GOT3 (cell line): ENCODE measurements at places on chromosomes 2 and 18.

DNA sequence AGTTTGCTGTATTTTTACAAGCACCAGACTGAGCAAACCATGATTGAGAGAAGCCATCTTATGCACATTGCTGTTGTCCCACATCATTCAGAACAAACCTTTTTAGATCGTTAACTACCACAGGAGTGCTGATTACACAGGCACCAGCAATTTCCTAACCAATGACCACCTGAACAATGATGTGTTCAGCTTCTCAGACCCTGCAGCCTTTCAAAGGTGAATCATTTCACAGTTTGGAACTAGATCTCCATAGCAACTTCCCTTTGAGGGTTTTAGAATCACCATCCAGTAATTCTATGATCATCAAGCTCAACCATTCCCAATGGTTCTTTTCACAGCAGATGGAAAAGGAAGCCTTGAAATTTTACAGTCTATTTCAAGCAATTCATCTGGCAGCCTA is 71.4 kb downstream of the OLA1 start:
- no peak for DNase-seq

DNA sequence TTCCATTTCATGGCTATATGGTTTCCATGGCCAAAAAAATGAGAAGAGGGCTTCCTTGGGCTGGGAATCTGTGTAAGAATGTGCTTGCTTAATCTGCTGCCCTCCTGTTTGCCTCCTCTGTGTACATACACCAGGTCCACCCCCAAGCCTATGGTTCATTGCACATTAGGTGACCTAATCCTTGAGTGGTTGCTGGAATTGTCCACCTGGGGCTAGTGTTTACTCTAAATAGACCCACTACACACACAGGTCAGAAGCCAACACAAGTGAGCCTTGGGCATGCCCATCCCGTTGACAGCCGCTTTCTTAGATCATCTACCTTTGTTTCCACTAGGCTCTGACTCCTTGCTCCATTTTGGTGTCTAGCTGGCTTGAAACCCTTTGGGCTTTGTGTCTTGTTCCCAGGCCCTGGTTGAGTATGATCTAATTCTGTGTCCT is 59.2 kb upstream of the ATL2 start:
- no peak for DNase-seq

DNA sequence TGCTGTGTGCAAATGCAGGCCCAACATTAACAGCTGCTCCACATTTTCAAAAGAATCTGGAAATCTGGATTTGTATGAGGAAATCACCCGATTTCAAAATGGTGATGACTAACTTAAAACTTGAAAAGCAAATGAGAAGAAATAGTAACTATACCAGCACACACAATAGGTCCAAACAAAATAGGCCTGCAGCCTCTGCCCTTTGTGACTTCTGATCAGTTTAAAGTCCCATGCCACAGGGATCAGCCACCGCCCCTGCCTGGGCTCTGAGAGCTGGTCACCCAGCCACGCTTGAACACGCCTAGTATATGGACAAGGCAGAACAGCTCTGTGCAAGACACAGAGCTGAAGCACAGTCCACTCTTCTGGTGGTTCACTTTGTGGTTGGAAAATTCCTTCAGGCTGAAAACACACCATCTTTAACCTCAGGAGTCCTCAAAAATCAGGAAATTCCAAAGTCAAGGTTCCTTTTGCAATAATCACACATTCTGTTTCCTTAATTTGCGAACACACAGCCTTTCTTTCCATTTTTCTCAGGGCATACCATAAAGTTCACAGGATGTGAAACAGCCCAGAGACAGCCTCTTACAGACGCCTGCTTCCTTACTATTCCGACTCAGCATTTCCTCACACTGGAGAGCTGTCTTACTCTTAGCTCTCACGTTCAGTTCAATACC is 150.1 kb upstream of the RIOK3 start:
- no peak for DNase-seq

DNA sequence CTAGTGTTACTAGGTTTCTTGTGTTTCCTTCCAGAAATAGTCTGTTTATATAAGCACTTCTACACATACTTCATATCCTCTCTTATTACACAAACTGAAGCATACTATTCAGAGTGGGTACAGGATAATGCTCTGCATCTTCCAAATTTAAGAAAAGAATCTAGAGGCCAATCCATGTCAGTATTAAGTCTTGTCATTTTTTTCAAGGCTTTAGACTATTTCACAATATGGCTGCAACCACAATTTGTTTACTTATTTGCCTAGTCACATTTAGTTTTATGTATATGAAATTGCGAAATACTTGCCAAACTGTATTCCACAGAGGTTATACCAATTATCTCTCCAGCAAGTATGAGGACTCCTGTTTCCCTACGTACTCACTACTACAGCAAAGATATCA is 27.9 kb downstream of the IWS1 start:
- no peak for DNase-seq

GRCh38 chr2:12828980-12829379 is 112.2 kb downstream of the TRIB2 start:
- DNase-seq = no peak

- no peak for DNase-seq
Measured at GRCh38 chr2:58913082-58913726, 672.1 kb upstream of the FANCL start.

DNA sequence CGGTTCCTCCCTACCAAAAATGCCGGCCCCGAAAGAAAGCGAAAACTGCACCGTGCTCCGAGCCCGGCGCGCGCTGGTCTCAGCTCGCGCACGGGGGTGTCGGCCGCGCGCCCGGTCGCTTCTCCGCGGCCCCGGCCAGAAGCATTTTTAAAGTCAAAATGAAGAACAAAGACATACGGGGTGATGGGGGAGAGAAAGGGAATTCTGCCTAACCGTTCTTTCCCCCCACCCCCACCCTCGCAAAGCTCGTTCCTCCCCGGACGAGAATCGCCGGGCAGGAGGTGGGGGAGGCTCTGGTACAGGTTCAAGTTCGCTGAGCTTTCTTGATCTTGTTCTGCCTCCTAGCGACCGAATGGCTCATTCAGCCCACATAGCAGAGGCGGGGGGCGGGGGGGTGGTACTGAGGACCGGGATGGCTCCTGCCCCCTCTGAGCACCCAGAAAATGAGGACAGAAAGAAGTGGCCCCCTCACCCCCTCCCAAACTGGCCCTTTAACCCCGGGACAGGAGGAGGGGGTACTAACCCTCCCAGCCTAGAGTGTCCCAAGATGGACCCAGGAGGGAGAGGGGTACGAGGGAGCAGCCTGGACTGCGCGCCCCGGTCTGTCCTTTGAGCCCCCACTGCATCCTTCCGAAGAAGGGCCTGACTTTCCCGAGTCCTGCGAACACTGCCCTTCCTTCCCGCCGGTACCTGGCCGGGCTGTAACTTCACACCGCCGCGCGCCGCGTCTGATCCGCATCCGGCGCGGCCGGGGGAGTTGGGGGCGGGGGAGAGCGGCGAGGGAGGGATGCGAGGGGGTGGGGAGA is 3.1 kb downstream of the BCL11A start:
- no peak for DNase-seq

DNA sequence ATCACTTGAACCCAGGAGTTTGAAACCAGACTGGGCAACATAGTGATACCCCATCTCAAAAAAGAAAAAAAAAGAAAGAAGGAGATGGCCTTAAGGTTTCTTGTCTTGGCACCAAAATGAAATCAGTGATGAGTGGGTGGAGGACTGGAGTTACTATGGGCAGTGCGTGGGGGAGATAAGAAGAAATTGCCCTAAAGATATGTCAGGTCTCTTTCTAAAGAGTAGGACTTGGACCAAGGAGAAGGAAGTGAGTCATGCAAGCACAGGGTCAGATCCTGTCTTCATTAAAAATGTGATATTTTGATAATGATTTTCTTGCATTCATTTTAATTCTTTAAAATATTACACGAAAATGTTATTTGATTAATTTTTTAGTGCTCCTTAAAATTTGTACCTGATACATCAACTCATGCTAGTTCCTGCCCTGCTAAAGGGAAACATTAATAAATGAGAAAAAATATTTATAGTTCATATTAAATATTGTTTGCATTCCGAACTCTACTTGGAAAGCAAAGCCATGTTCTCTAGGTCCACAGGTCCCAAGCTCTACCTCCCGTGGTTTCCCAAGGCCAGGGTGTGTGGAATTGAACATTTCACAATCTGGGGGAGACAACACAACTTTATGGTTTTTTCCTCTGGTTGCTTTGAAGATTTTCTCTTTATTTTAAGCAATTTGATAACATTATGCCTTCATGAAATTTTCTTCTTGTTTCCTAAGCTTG is 62.6 kb upstream of the CTLA4 start:
- no peak for DNase-seq

- no peak for DNase-seq
Measured at GRCh38 chr18:5909125-5909524, 13.8 kb upstream of the TMEM200C start.

DNA sequence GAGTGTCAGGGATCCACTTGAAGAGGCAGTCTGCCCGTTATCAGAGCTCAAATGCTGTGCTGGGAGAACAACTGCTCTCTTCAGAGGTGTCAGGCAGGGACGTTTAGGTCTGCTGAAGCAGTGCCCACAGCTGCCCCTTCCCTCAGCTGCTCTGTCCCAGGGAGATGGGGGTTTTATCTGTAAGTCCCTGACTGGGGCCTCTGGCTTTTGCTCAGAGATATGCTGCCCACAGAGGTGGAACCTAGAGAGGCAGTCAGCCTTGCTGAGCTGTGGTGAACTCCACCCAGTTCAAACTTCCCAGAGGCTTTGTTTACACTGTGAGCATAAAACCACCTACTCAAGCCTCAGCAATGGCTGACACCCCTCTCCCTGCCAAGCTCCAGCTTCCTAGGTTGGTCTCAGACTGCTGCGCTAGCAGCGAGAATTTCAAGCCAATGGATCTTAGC is 38.1 kb downstream of the PLEK start:
- no peak for DNase-seq

DNA sequence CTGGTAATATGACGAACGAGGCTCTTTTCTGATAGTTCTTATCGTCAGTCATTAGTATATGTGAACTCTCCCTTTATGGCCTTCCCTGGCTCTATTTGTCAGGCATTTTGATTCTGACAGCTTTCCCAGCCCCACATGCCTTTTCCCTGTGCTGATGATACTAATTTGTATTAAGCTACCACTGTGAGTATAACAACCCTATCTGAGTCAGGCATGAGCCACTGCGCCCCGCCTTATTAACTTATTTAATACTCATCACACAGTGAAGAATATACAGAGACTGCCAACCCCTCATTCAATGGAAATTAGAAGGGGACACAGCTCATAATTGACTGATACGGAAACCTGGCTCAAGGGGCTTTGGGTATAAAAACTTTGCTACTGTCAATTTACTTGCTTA is 140.0 kb downstream of the NETO1 start:
- no peak for DNase-seq

DNA sequence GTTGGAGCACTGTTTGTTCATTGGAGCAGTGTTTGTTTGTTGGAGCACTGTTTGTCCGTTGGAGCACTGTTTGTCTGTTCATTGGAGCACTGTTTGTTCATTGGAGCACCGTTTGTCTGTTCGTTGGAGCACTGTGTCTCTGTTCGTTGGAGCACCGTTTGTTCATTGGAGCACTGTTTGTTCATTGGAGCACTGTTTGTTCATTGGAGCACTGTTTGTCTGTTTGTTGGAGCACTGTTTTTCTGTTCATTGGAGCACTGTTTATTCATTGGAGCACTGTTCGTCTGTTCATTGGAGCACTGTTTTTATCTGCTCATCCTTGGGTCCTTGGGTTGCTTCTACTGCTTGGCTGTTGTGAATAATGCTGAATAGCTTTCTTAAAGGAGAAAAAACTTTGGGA is 74.7 kb downstream of the ZNF407 start:
- DNase-seq = no peak

GRCh38 chr18:2442006-2442405 is 129.3 kb downstream of the METTL4 start:
- DNase-seq = no peak

DNA sequence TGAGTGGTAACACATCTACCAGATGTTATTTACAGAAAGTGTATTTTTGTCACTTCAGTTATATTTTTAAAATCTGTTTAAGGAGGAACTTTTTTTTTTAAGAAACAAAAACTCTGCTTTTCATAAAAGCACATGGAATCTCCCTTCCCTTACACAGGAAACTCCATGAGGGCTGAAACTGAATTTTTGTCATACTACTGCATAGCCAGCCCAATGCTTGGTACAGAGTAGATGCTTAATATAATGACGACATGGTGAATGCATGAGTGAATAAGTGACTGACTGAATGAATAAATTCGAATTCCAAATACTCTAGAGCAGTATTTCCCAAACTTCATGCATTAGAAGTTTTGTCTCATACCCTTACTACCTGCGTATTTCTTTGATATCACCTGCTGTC is 86.5 kb downstream of the ROCK2 start:
- DNase-seq = no peak

DNA sequence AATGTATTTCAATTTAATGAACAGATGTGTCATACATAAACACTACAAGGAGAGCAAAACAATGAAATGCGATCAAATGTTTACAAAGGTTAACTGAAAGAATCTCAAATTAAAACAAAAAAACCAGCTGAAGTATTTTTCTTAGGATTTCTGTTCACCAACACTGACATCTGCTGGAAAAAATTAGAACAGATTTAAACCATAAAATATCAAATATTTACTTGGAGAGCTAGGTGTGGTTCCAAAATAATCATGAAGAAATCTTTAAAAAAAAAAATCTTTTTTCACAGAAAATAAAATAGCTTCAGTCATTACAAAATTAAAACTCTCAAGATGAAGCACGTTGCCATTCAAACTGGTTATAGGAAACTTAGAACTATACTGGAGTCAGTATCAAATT is 13.8 kb downstream of the MMADHC start:
- DNase-seq = no peak

DNA sequence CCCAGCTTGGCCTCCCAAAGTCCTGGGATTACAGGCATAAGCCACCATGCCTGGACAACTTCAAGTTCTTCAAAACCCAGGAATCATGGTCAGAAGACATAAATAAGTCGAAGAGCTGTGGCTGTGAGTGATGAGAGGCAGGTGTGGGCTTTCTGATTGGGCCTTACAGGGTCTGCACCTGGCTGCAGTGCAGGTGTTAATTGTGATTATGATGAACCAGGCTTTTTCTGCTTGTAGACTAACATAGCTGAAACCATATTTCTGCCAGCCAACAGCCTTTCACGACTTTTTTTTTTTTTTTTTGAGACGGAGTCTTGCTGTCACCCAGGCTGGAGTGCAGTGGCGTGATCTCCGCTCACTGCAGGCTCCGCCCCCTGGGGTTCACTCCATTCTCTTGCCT is 14.9 kb upstream of the DTNB start:
- no peak for DNase-seq

DNA sequence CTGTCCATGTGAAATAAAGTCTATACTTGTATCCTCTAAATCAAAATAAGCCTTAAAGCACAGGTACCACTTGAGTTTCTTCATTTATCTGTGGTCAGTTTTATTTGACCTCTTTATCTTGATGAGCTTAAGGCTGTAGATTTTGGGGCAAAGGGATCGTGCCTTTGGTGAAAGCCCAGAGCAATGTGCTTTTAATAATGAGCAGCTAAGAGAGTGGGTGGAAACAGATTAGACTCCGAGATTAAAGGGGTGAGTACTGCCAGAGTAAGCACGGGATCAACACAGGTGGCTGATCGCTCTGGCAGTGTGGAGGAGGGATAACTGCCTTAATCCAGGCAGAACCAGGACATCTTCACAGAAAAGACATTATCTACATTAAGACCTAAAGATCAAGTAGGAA is 280.4 kb downstream of the TDRD15 start:
- DNase-seq = no peak

- no peak for DNase-seq
Measured at GRCh38 chr18:24500766-24501165, 40.3 kb downstream of the HRH4 start.

- no peak for DNase-seq
Measured at GRCh38 chr2:159076241-159076640, 107.8 kb downstream of the TANC1 start.
